Foreskin melanocyte (primary cell): ENCODE measurements at places on chromosomes 11 and 22.

DNA sequence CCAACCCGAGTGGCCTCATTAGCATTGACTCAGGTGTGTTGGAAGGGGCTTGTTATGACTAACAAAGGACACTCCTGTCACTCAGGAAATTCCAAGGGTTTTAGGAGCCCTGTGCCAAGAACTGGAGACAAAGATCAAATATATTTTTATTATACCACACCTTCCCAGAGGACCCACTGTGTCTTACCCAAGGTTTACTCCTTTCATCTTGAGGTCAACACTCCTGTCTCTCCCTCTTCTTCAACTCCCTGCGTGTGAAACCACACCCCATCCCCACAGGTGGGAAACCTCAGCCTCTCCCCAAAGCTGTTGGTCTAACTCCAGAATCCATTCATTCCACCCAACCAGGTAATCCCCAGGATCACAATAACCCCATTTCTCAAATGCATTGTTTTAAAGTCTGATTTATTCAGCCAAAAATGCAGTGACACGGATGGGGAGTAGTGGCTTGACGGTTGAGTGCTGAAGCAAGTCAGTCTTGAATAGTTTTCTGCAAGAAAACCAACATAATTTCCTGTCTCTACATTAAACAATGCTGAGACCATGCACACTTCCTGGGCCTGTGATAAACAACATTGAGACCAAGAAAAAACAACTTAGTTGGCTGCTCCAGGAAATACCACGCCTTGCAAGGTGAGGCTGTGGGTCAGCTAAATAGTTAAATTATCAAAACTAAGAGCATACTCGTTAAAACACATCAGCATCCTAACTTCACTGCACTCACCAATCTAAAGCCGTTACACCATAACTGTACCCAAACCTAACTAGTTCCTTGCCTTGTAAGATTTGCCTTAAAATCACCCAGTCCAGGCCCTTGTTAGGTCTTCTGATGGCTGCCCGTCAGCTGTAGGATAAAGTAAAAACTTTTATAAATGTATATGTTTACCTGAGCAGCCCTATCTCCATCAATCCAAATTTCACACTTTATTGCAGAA lies 38.5 kb upstream of the SPON1 start:
- no peak for DNase-seq

- no peak for DNase-seq
Measured at GRCh38 chr22:43276321-43276720, 66.9 kb downstream of the SCUBE1 start.

DNA sequence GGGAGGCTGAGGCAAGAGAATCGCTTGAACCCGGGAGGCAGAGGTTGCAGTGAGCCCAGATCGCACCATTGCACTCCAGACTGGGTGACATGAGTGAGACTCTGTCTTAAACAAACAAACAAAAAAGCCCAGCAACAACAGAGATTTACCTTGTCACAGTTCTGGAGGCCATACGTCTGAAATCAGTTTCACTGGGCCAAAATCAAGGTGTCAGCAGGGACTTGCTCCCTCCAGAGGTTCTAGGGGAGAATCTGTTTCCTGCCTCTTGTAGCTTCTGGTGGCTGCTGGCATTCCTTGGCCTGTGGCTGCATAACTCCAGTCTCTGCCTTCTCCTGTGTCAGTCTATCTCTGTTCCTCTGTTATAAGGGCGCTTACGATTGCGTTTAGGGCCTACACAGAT lies 1.5 kb downstream of the DDX10 start:
- DNase-seq, result no peak

- no peak for DNase-seq
Measured at GRCh38 chr22:36926721-36927435, 13.4 kb downstream of the CSF2RB start.

- no peak for DNase-seq
Measured at GRCh38 chr11:119828819-119829218, 99.8 kb upstream of the NECTIN1 start.
